ENCODE measurements at places on chromosomes 2 and 18. TPM values are rescaled to one million over a fixed set of nuclear protein-coding genes. Genes with fewer than 3 reads are reported as not detected.

DNA sequence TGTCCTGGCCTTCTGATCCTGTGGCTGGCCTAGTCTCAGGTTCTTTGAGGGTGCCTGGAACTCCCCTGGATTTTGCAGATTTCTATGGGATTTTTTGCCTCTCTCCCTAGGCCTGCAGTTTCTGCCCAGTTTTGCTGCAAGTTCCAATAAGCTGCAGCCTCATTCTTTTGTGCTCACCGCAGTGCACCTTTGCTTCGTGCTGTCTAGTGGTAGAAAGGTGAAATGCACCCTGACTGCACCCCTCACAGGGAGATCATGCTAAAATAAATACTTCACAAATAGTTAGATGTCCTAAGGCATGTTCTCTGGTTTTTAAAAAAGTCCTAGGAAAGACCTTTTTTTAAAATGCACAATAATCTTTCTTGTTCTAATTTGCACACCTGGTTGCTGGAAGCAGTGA is 72.5 kb downstream of the GNAL start:
- DNase-seq: peak; percentile 47
- H3K36me3 ChIP-seq: no peaks in the 10 kb centered on the region
- no peaks in the 10 kb centered on the region for H3K27me3 ChIP-seq
- no peak overlapping the region for H3K4me3 ChIP-seq
- no peak overlapping the region for H3K27ac ChIP-seq

DNA sequence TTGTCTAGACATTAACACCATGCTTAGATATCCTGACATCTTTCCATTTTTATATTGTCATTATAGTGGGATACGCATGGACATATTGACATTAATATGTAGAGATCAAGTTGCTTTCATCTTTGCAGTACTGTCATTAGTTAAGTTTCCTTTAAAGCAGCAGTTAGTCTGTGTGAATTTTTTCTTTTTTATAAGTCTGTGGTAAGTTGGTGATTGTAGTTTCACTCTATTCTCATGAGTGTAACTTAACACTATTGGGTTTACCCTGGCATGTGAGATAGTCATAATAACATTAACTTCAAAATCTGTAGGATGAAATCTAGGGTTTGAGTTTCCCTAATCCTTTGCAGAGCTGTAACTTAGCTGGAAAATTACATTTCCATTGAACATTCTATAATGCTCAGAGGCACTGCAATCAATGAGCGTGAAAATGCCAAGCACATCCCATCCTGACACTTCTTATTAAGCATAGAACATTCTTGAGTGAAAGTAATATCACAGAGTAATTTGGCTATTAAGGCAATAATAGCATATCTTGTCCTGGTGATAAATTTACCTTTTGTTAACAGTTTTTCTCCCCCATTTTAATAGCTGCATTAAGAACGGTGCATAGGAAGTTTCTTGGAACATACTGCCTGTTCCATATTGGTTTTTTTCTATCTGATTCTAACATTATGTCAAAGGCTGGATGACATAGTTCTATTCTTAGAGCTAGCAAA is 47.5 kb upstream of the DARS1 start:
- no peaks in the 10 kb centered on the region for H3K27me3 ChIP-seq
- DNase-seq: no peak
- no peak overlapping the region for H3K4me3 ChIP-seq
- H3K27ac ChIP-seq: no peak overlapping the region
- no peaks in the 10 kb centered on the region for H3K4me1 ChIP-seq

DNA sequence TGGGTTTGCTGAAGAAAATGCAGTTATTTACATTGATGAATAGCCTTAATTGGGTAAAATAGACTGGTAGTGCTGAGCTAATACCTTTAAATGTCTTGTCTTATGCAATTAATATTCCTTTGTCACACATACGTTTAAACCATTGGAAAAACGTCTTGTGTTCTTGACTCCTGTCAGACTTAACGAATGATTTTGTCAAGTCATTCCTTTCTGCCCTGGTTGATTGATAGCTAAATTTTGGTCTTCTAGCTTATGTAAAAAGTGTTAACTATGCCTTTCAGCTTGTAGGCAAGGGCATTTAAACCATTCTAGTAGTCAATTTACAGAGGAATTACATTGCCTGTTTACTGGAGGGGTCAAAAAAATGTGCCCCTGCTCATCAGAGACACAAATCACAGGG is 105.8 kb upstream of the LRRTM1 start:
- no peaks in the 10 kb centered on the region for H3K36me3 ChIP-seq
- H3K27ac ChIP-seq: no peak overlapping the region
- no peak overlapping the region for H3K4me3 ChIP-seq
- H3K4me1 ChIP-seq: no peaks in the 10 kb centered on the region
- peaks cover 3% of the 10 kb centered on the region for H3K27me3 ChIP-seq
- no peak for DNase-seq

GRCh38 chr2:147297820-147298219 is 547.0 kb upstream of the ACVR2A start:
- H3K27ac ChIP-seq: no peak overlapping the region
- no peaks in the 10 kb centered on the region for H3K4me1 ChIP-seq
- no peak for DNase-seq

DNA sequence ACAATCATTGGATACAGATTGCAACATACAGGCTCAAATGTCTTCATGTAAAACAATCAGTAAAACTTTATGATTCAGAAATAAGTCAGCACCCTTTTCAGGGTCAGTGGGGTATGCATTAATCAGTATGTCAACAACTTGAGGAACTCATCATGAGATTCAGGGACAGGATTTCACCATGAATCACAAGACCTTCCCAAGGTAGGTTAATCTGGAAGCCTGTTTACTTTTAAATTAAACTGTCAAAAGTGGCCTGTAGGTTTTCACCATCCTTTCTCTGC is 104.8 kb downstream of the SP100 start:
- no peaks in the 10 kb centered on the region for H3K27me3 ChIP-seq
- no peaks in the 10 kb centered on the region for H3K4me1 ChIP-seq
- no peak for DNase-seq
- H3K4me3 ChIP-seq: no peak overlapping the region

- no peak within 1 kb of the TSS for H3K27ac ChIP-seq
- peaks cover 19% of the 10 kb centered on the region for H3K4me1 ChIP-seq
- H3K4me3 ChIP-seq: peak within 1 kb of the TSS; percentile 75
- DNase-seq: peak; percentile 86
- H3K36me3 ChIP-seq: no peaks in the 10 kb centered on the region
Measured at GRCh38 chr2:27262379-27263286, at the start of gene SLC30A3. Gene SLC30A3, minus strand, starts transcription at chr2:27263047. Its CDS starts 141 bp downstream, at chr2:27262906.

- DNase-seq: no peak
- no peak overlapping the region for H3K4me3 ChIP-seq
- no peak overlapping the region for H3K27ac ChIP-seq
- no peaks in the 10 kb centered on the region for H3K4me1 ChIP-seq
- H3K36me3 ChIP-seq: no peaks in the 10 kb centered on the region
- H3K27me3 ChIP-seq: no peaks in the 10 kb centered on the region
Measured at GRCh38 chr2:119441376-119442225, 9.9 kb downstream of the TMEM37 start.

DNA sequence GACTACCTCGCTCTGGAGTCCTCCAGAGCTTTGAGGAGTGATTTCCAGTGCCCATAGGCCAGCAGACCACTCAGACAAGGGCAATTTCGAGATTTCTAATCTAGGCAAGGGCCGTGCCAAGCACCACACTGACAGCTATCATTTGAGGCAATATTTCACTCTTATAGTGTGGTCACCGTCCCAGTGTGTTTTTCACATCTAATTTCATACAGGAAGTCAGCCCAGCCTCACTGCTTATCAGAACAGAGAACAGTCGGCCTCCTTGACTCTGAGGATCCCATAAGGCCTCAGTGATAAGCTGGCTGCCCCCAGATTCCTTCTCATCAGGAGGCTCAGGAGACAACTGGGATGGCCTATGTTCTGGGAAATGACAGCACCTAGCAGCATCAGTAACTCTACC is 581 bp downstream of the CAPN14 start:
- no peaks in the 10 kb centered on the region for H3K27me3 ChIP-seq
- DNase-seq: no peak
- H3K27ac ChIP-seq: no peak overlapping the region
- H3K4me3 ChIP-seq: no peak overlapping the region
- H3K36me3 ChIP-seq: no peaks in the 10 kb centered on the region
- peaks cover 61% of the 10 kb centered on the region for H3K4me1 ChIP-seq

GRCh38 chr2:26251893-26252292 is 7.2 kb downstream of the HADHB start:
- no peak overlapping the region for H3K27ac ChIP-seq
- no peaks in the 10 kb centered on the region for H3K36me3 ChIP-seq
- no peak for DNase-seq
- no peaks in the 10 kb centered on the region for H3K27me3 ChIP-seq
- peaks cover 24% of the 10 kb centered on the region for H3K4me1 ChIP-seq

DNA sequence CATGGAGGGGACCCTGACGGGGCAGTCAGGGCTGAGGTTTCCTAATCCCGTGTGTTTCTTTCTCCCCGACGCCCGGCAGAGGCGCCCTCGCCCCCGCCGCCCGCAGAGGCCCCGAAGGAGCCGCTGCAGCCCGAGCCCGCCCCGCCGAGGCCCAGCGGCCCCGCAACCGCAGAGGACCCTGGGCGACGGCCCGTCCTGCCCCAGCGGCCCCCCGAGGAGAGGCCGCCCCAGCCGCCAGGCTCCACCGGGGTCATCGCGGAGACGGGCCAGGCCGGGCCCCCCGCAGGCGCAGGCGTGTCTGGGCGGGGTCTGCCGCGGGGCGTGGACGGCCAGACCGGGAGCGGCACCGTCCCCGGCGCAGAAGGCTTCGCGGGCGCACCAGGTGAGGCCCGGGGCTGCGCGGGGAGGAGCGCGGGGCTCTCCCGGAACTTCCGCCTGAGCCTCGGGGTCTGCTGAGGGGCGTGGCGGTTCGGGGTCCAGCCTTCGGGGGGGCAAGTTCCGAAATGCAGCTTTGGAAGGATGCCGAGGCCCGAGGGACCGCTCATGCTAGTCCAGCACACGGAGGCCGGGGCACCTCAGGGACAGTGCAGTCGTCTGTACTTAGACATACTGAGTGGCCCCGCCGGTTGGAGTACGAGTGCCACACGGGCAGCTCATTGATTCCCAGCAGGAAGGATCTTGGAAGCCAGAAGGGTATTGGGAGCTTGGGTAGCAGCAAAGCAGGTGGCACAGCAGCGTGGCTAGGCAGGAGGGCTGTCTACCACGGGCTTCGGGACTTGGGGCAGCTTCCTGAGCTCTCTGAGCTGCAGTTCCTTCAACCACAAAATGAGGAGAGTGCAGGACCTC is 60.1 kb downstream of the EMILIN2 start:
- H3K4me3 ChIP-seq: no peak overlapping the region
- DNase-seq: no peak
- no peaks in the 10 kb centered on the region for H3K36me3 ChIP-seq

DNA sequence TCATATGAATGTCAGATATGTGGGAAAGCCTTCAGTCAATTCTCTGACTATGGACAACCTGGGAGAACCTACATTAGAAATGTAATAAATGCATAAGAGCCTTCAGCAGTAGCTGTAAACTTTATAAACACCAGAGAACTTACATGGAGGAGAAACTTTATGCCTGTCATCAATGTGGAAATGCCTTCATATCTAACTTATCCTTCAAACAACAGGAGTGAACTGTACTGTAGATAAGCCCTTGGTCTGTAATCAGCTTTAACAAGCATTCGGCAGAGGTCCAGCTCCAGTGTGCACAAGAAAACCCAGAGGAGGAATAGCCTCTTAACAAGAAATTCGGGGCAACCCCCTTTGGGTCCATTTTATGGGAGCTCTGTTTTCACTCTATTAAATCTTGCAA is 14.8 kb upstream of the UXS1 start:
- H3K27ac ChIP-seq: no peak overlapping the region
- H3K4me1 ChIP-seq: no peaks in the 10 kb centered on the region
- no peak overlapping the region for H3K4me3 ChIP-seq
- no peaks in the 10 kb centered on the region for H3K36me3 ChIP-seq
- DNase-seq: no peak

The HOXD8 gene
- not detected for total RNA-seq

The SMYD5 gene
- 35.6 TPM for total RNA-seq

The RIF1 gene
- 30.5 TPM for total RNA-seq

The SPATS2L gene
- total RNA-seq: not detected

The MARCHF7 gene
- total RNA-seq: 78.0 TPM

The AFF3 gene
- 99.7 TPM for total RNA-seq

The CCDC142 gene
- 50.5 TPM for total RNA-seq

The SLC40A1 gene
- total RNA-seq: not detected

The LYG2 gene
- not detected for total RNA-seq

The OTX1 gene
- 6.4 TPM for total RNA-seq

Data from Karpas-422 (cell line).